ENCODE measurements at places on chromosomes 13 and 19.

DNA sequence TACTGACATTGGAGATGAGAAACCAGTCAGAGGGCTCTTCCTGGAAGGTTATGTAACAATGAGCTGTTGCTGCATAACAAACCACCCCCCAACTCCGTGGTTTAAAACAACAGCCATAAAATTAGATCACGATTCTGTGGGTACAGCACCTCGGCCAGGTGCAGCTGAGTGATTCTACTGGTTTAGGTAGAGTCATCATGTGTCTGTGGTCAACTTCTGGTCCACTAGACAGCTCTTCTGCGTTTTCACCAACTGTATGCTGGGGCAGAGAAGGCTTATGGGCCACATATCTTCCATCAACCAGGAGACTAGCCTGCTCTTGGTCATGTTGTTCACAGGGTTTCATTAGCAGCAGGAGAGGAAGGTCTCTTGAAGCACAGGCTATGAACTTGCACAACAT, 585.5 kb downstream of the KCTD12 start:
- DNase-seq, result no peak

DNA sequence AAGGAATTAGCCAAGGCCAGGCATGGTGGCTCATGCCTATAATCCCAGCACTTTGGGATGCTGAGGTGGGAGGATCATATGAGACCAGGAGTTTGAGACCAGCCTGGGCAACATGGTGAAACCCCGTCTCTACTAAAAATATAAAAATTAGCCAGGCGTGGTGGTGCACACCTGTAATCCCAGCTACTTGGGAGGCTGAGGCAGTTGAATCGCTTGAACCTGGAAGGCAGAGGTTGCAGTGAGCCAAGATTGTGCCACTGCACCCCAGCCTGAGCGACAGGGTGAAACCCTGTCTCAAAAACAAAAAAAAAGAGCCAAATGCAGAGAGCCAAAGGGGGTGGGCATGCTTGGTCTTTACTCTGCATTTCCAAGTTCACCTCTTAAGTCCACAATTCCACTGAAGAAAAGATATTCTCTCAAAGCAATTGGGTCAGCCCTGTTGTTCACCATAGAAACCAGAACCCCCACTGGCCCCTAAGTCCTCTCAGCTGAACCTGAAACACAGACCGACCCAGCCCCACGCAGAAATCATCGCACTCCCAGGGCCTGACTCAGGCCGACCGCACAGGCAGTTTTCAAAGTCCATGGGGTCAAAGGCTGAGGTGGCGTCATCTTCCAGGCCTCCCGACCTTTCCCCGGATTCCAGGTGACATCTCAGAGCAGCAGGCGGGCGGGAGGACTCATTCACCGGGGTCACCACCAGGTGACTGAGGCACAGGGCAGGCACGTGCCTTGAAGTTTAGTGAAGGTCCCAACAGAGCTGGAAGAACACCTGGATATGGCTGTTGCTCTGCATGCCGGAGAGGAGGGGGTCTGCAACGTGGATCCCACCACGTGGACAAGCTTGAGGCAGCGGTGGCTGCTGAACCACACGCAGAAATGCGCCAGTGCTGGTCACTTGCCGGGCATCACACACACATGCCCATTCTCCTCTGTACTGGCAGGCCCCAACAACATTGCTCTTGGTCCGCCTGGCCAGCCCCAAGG, 33.1 kb downstream of the SLC25A42 start:
- DNase-seq, result no peak

GRCh38 chr19:52941941-52942385, 18.7 kb upstream of the ZNF888 start:
- peak; percentile 53 for DNase-seq

DNA sequence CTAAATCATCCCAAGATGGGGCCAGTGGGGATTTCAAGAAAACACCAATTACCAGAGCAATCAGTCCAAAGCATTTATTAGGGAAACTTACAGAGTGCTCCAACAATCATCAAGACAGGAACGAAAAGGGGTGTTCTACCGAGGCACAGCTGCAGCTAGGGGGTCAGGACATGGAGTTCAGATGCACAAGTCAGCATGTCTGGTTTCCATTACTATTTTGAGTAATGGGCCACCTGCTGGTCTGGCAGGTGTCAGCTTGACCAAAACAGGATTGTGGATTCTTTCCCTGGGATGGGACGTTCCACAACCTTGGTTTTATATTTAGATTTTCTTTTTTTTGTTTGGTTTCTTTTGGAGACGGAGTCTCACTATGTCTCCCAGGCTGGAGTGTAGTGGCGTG, 3.9 kb upstream of the UBL5 start:
- DNase-seq, result no peak

- no peak for DNase-seq
These were observed 116.2 kb downstream of the LHFPL6 start for GRCh38 chr13:39486758-39487157.

DNA sequence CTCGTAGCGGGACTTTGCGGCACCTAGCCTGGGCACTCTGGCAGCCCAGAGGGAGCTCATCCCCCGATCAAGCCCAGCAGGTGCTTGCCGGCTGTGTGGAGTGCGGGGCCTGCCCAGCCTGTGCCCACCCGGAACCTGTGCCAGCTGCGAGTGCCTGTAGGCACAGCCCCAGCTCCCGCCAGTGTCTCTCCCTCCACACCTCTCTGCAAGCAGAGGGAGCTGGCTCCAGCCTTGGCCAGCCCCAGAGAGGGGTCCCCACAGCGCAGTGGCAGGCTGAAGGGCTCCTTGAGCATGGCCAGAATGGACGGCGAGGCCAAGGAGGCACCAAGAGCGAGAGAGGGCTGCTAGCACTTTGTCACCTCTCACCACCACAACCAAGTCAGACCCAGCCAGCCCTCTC, 55.5 kb upstream of the C1QTNF9B start:
- DNase-seq, result no peak

- DNase-seq, result no peak
These were observed 5.4 kb upstream of the ICAM3 start for GRCh38 chr19:10344780-10345179.

GRCh38 chr19:45670670-45671453, 2.8 kb downstream of the GIPR start:
- DNase-seq, result peak; percentile 66

- DNase-seq, result no peak
These were observed 74.3 kb upstream of the ZNF43 start for GRCh38 chr19:21910318-21910717.

DNA sequence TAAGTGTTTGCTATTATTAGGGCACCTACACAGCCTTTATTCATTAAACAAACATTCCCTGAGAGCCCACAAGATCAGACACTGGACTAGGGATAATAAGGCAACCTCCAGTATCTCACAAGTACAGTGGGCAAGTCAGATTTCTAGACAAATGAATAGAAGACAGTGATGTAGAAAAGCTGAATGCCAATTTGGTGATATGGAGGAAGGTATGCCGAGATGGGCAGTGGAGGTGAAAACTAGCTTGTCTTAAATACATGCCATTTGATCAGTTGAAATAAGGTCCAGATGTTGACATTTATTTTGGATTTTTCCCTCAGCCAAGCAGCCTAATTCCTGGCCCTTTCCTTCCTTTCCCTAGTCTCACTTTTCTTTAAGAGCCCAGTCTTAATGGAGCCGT, 130.3 kb downstream of the RXFP2 start:
- no peak for DNase-seq

DNA sequence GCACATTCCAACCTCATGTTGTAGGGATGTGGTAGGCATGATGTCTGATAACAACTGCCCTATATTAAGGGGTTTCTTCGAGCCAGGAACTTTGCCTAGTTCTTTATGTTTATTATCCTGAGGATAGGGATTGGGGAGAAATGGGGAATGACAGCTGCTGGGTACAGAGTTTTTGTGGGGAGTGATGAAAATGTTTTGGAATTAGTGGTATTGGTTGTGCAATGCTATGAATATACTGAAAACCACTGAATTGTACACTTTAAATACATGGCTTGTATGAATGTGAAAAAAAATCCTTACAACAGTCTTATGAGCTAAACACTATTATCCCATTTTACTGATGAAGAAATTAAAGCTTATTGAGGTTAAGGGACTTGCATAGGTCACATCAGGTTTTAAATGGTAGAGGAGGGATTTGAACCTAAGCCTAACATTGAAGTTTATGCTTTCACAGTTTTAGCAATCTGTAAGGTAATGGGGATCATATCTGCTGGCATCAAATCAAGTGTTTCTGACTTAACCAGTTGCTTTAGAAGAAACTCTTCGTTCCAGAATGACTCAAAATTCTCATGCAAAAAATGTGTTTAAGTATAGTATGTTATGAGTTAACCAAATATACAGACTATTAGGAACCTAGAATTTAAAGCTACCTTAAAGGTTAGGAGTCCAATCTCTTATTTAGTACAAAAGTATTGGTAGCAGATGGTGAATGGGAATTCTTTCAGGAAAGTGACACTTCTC, 61.4 kb downstream of the ERCC5 start:
- no peak for DNase-seq

- DNase-seq, result no peak
These were observed 3.7 kb upstream of the LYPD3 start for GRCh38 chr19:43469160-43469480.

GRCh38 chr19:16898361-16899015, 9.7 kb downstream of the F2RL3 start:
- DNase-seq, result no peak

- DNase-seq, result no peak
These were observed 29.9 kb downstream of the ZDHHC20 start for GRCh38 chr13:21429211-21429610.

DNA sequence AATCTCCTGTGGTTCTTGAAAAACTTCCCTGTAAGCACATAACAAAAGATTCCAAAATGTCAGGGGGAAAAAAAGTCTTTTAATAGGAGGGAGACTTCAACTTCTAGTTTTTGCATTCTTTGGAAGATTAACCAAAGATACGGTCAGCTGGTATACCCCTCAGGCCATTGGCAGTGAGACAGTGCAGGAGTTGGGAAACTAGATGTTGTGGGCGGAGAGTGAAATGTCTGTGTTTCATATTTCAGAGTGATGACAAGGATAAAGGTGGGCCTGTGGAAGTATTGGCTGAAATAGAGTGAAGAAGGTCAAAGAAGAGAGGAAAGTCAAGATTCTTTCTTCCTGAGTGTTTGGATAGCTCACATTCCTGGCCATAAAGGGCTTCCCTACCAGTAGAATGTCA, 40.8 kb downstream of the CYP2B6 start:
- DNase-seq, result no peak

- no peak for DNase-seq
These were observed 1.5 kb downstream of the MAST3 start for GRCh38 chr19:18098891-18099622.

DNA sequence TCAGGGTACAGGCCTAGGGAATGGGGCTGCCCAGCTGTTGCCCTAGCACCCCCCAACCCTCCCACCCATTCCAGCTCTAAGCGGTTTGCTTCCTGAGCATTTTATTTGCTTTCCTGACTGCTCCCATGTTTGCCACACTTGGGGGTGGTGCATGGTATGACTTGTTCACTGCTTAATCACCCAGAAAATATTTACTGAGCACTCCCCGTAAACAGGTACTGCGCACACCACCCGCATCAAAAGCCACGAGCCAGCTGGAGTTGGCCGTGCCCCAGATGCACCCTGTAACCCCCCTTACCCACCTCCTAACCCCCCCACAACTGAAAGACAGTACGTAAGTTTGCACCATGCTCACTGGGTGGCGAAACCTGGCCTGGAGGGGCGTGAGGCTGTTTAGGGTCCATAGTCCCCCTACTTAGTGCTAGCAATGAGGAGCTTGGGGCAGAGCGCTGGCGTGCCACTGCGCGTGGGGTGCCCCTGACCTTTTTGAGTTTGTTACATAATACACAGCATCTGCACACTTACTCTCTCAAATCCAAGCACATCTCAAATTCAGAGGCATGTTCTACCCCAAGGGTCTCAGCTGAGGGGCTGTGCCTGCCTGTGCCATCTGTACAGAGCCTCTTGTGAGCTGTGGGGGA, 29.8 kb downstream of the DPF1 start:
- no peak for DNase-seq

GRCh38 chr19:17327654-17328516, 6.8 kb downstream of the ANO8 start:
- DNase-seq, result peak; percentile 68

DNA sequence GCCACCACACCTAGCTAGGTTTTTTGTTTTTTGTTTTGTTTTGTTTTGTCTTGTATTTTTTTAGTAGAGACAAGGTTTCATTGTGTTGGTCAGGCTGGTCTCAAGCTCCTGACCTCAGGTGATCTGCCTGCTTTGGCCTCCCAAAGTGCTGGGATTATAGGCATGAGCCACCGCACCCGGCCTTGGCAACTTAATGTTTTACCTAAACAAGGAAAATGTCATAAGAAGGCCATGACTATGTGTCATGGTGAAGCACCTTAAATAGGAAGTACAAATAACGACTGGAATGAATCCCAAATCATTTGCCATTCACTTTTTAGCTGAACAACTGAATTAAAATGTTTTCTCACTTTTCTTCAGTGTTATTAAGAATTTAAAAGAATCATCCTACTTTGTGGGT, 465.2 kb downstream of the KCTD12 start:
- no peak for DNase-seq

DNA sequence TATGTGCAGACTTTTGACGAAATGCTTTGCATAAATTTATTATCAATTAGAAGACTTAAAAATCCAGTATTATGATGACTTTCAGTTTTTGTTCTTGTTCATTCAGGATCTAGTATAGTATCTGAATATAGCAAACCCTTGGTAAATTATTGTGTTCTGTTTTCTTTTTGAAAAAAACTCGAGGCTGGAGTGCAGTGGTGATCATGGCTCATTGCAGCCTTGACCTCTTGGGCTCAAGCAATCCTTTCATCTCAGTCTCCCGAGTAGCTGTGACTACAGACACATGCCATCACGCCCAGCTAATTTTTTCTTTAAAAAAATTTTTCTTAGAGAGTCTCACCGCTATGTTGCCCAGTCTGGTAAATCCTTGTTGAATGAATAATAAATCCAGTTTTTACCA, 4.6 kb downstream of the FARP1 start:
- no peak for DNase-seq

DNA sequence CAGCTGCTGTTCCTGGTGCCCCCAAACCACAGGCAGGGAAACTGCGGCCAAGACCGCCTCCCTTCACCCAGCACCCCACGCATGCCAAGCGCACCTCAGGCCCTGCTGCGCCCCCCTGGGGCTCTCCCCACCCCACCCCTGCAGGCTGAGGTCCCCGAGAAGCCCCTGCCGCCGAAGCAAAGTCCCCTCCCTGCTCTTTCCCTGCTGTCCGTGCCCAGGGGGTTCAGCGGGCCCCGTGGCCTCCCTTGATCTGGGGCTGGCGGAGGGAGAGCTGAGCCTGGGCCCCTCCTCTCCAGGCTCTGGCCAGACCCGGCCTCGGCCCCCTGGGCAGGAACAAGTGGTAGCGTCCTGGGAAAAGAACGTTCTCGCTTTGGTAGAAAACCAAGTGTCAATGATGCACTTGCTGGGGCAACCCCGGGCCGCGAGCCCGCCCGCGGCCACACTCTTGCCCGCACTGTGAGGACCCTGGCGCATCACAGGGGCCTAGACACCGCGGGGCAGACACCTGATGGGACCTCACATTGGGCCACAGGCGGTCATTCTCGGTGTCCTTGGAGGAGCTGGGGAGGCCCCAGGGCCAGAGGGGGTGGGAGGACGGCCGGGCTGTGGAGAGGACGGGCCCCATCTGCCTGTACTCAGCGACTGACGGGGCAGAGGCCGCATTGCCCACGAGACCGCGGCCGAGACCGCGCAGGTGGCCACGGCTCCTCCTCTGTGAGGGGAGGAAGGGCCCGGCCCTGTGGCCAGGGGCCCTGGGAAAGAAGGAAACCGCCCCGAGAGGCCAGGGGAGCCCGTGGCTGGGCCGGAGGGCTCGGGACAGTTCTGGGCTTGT, 29.0 kb downstream of the GPX4 start:
- DNase-seq, result peak; percentile 18

GRCh38 chr13:26590379-26590778, 32.9 kb downstream of the WASF3 start:
- DNase-seq, result no peak

GRCh38 chr13:42458193-42458592, 115.8 kb upstream of the TNFSF11 start:
- DNase-seq, result no peak

- no peak for DNase-seq
These were observed 1.2 kb downstream of the LONP1 start for GRCh38 chr19:5718579-5719273.
